ENCODE measurements at places on chromosomes 4 and X. TPM values are rescaled to one million over a fixed set of nuclear protein-coding genes. Genes with fewer than 3 reads are reported as not detected.

The OTC gene
- total RNA-seq = not detected

The BCOR gene
- total RNA-seq = 16.1 TPM

The TMPRSS11E gene
- 5.8 TPM for total RNA-seq

- no peak for DNase-seq
Observed at GRCh38 chr4:88606832-88607231, 14.6 kb downstream of the HERC3 start.

DNA sequence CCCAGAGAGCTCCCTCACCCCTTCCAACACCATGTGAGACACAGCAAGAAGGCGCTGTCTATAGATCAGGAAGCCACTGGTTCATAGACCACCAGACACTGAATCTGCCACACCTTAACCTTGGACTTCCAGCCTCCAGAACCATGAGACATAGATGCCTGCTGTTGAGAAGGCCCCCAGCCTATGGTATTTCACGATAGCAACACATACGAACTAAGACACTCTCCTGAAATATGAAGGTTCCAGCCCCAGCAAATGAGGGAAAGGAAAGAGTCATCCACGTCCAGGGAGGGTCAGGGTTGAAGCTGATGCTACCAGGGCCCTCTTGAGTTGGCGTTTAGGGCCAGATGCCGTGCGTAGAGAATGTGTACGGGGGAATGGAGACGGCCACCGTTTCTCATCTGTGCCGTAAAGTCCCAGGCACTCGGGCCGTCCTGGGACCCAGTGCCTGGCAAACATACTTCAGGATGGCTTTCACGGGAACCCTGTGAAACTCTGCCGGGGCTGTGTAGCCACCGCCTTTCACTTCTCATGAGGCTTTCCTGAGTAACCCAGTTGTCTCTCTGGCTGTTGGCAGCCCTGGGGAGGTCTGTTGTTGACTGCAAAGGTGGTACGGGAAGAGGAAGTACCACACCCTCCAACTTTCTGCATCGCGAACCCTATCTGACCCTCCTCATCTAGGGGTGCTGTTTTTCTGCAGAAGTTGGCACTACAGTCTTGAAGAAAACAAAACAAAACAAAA, 17.7 kb upstream of the P2RY8 start:
- no peak for DNase-seq
